ENCODE measurements at places on chromosomes 12 and 14.

DNA sequence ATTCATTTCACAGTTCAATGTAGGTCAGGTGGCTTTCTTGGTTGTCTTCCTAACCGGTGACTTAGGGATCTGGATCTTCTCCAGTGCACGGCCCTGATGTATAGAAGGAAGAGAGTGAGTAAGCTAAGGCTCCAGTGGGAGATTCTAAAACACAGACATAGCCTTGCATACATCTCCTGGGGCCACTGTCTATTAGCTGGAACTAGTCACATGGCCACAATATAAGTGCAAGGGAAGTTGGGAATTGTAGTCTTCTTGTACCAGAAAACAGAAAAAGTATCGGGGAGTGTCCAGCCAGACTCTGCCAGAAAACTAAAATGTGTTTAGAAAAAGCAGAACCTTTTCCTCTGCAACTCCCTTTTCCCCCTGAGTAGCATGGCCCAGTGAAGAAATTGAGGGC lies 531.6 kb downstream of the VRK1 start:
- no peak for DNase-seq

DNA sequence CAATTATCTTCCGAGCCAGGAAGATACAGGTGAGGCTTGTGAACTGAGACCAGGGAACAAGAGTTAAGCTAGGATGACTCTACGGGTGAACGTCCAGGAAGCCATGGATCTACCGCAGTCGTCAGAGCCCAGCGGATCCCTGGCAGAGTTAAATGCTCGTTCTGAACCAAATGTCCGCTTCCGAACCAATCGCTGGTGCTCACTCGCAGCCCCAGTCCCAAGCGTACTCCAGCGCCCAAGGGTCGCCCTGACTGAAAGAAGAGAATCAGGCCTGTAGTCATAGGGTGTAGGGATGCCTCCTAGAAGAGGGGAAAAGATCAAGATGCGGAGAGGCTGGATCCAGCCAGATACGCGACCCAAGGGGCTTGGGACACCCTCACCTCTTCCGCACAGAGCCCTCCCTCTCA lies 283 bp downstream of the VIPAS39 start:
- no peak for DNase-seq

- DNase-seq: no peak
These were observed 17.4 kb downstream of the LGR5 start for GRCh38 chr12:71456990-71457389.

- DNase-seq: no peak
These were observed 448.3 kb downstream of the PCNX1 start for GRCh38 chr14:71355324-71356201.

DNA sequence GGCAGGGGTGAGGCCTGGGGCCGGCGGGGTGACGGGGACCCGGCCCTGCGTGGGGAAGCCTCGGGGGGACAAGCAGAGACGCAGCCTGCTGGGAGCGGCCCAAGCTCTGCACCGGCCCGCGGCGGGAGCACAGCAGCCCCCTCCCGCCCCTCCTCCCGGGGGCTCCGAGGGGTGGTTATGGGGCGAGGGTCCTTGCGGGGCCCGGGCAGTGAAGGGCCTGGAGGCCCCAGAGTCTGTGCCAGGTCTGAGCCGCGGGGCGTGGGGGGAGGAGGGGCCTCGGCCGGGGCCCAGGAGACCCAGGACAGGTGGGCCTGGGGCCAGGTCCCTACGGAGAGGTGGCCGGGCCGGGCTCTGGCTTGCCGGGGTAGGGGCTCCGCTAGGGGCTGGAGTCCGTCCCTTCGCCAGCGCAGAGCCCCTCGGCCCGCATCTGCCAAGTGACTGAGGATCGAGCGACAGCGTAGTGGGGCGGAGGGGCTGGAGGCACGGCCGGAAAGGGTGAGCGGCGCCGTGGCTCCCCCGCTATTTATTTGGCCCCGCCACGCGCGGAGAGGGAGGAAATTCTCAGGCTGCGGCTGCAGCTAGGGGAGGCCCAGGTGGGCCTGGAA lies 495 bp downstream of the TMEM121 start:
- DNase-seq: no peak

DNA sequence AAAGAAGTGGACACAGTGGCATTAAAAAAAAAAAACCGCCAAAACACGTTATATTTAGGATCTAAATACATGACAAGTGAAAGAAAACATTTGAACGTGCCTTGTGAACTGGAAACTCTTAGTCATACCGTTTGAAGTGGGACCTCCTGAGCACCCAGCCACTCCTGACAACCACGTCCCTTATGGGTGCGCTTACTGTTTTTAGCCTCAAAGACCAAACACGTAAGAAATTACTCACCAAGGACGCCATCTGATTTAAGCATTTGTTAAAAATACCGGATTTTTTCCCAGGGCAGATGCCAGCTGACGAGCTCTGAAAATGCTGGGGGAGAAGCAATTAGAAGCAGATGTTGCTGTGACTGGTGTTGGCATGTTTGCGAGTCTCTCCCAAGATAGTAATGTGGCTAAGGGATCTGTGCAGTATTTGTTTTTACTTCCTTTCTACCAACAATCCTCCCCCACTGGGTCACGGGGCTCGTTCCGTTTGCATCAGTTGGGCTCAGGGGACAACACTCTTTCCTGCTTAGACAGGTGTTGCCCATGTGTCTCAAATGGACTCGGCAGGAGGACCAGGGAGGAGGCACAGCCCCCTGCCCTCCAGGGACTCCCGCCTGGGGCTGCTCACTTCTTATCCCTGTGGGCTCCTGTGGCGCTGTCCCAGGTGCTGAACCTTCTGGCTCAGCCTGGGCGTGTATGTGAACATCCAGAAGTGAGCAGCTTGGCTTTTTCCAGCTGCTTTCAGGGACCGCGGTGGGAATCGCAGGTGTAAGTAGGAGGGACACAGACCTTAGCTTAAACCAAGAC lies 101.0 kb downstream of the BEGAIN start:
- peak; percentile 62 for DNase-seq

GRCh38 chr12:3752096-3752709 lies 706 bp downstream of the CRACR2A start:
- peak; percentile 73 for DNase-seq

DNA sequence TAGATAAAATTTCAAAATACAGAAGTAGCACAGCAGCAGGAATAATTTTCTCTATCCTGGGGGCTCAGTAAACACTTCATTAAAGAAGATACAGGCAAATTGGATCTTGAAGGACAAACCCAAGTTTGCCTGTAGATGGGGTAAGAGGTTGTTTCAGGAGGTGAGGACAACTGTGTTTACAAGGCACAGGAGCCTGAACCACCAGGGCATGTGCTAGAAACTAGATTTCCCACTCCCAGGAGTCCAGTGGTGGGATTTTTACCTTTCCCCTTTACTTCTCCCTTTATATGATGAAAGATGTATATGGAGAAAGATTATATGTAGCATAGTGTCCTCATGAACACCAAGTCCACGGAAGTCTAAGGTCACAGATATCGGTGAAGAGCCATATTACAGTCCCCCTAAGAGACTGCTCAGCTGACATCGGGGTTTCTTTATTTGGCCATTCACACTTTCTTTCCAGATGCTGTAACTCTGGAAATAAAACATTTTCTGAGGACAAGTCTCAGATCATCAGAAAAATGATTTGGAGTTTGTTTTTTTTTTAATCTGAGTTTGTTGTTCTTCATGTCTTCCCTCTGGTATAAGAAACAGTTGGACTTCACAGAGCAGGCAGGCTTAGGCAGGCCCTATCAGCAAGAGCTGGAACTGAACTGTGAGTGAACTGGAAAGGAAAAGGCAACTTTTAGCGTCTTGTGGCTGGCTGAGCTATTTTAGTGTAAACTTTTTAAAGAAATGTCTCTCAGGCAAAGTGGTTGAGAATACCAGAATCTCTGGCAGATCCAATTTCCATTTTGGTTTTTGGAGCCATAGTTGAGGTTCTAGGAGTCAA lies 8.0 kb upstream of the EVL start:
- no peak for DNase-seq

DNA sequence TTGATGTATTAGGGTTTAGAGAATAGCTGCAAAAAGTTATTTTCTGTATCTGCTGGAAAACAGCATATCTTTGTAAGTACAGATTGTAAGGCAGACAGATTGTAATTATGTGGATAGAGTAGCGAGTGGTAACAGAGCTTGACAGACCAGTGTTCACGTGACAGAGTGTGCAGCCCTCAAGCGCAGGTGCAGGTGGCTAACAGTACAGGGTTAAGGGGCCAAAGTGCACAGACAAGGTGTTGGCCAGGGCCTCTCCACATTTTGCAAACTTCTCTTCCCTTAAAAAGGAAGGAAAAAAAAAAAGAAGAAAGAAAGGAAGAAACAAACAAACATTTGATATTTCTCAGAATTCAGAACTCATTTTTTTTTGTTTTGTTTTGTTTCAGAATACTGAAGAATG lies 25.2 kb upstream of the KLHL42 start:
- DNase-seq: peak; percentile 68

DNA sequence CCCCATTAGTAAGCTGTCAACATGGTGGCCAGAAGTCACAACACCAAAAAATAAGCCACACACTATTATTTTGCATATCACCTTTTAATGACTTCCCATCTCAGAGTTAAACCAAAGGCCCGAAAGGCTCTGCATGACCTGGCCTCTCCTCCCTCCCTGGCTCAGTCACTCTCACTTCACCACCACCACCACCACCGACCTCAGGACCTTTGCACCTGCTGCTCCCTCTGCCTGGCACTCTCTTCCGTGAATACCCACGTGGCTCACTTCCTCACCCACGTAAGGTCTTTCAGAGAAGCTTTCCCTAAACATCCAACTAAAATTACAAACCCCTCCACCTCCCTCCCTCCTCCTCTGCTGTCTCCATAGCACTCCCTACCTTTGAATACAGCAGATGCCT lies 134.3 kb downstream of the RIMBP2 start:
- DNase-seq: no peak

DNA sequence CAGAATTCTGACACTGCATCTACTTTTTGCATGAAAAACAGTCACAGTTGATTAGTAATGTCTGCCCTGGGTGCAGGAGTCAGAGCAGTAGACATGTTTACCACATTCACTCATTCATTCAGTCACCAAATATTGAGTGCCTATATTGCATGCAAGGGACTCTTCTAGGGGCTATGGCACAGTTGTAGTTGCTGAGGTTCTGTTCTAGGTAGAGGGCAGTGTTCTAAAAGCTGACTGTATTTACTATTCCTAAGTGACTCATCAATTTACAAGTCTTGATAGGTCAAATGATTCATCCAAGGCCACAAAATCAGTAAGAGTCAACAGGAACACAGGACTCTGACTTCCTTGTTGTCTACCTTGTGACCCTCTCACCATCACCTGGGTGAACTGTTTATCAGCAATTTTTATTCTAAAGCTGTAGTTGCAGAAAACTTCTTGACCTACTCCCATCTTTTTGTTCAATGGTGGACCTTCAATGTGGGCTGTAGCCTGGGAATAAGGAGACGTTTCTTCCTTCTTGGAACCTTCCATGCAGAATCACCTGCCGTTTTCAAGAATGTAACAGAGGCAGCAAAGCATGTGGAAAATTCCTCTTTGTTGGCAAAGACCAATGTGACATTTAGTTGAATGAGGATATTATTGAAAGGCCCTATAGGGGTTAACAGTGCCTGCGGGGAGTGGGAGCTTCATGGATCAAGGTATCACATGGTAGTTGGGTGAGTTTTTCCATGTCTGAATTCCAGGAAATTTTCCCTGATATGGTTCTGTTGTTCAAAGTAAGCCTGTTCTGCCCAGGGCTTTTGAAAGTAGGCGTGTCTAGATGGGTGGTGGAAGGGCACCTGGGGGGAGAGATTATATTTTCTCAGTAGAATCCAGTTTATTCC lies 223.2 kb downstream of the KTN1 start:
- no peak for DNase-seq

DNA sequence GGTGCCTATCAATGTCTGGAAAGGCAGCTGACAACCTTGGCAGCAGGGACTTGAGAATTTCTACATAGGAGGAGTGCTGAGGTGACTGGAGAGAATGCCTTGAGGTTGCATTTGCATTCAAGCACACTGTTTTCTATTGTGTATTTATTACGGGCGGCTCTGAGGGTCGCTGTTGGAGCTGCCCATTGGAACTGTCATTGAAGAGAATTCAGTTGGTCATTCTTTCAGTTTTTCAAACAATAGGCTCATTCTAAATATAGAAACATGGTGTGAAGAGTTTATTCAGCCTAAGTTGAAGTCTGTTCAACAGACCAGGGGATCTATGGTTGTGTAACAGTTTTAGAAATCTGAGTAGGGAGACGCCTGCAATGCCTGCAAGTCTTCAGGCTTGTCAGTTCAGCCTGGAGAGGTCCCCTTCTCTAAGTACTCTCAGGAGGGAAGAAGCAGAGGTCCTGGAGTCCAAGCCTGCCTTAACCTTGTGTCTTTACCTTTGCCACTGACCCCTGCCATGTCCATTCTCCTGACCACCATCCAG lies 9.8 kb upstream of the ABHD12B start:
- DNase-seq: no peak

GRCh38 chr12:80936353-80936641 lies 1.4 kb downstream of the LIN7A start:
- no peak for DNase-seq

GRCh38 chr12:51218607-51219161 lies 822 bp upstream of the POU6F1 start:
- DNase-seq: peak; percentile 42

DNA sequence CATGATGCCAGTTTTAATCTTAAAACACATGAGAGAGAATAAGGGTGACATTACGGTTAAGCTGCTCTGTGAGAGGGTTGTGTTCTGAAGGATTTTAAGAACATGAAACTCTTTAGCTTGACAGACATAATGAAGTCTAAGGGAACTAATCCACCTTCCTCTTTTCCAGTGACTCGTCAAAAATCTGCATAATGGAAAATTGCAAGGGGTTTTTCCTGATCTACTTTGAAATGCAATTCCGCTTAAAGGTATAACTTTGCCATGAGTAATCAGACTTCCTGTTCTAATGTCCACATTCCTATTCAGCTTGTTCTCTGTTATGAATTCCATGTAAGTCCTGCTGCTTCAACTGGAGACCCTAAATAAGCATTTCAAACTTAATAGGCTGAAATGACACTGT lies at the start of gene ZNF705A:
Gene ZNF705A (plus strand): TSS at position 171 of the 400 bp plus-strand sequence. CDS start 15,611 bp downstream, outside the sequence.
- no peak for DNase-seq

DNA sequence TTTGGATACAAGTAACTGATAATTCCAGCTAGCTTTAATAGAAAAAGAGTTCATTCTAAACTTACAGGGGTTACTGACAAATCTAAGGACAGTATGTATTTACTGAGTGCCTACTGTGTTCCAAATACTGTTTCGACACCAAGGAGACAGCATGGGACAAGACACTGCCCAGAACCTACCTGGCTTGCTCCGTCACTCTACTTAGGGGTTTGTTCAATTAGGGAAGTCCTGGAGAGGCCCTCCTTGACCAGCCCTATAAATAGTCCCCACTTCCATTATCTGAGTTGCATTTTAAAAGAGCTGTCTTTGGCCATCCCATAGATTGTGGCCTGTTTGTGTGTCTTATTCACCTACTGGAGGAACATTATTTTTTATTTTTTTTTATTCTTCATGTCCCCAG lies 129.5 kb upstream of the ATF1 start:
- no peak for DNase-seq
